Foreskin keratinocyte (primary cell): ENCODE measurements at places on chromosomes 3 and 15.

DNA sequence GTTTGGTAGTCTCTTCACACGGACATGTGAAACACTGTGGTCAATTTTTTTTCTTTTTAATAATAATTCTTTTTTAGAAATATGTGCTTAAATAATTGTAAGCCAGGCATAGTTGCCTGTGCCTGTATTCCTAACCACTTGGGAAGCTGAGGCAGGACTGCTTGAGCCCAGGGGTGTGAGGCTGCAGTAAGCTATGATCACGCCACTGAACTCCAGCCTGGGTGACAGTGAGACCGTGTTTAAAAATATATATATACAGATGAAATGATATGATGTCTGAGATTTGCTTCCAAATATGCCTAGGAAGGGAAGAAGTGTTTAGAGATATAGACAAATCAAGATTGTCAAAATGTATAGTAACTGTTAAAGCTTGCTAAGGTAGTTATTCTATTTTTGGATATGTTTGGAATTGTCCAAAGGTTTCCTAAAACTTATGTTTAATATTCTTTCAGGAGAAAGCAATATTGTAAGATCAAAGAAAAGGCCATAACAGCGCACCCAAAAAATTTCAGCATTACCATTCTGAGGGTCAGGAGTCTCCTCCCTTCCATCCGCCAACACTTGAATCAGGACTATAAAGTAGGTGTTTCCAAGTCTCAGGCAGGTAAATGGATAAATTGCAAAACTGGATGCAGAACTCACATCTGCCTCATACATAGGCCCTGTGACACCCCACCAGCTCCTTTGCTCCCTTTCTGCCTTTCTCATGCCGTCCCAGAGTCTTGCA lies 532 bp upstream of the SELENOT start:
- no peak for DNase-seq

- no peak for DNase-seq
Measured at GRCh38 chr3:195773956-195774537, 37.7 kb downstream of the MUC4 start.

DNA sequence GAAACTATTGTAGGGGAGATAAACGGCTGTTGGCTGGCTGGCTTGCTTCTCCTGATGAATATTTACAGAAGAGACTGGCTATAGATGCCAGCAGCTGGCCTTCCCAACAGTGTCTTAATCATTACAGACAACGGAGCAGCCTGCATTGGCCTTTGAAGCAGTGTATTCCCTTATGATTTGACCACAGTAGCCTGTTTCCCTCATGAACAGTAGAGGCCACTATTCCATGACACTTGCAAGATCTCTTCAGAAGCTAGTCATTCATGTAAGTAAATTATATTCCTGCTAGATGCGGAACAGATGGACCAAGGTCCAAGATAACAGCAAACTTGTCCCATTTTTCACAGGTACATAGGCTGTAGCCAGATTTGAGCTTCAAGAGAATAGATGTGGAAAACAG lies 47.3 kb downstream of the TMCO5A start:
- peak; percentile 18 for DNase-seq

GRCh38 chr3:68088216-68088615 lies 433.8 kb upstream of the SUCLG2 start:
- DNase-seq, result no peak

GRCh38 chr3:171099911-171100310 lies 73.4 kb upstream of the SLC2A2 start:
- DNase-seq, result no peak

DNA sequence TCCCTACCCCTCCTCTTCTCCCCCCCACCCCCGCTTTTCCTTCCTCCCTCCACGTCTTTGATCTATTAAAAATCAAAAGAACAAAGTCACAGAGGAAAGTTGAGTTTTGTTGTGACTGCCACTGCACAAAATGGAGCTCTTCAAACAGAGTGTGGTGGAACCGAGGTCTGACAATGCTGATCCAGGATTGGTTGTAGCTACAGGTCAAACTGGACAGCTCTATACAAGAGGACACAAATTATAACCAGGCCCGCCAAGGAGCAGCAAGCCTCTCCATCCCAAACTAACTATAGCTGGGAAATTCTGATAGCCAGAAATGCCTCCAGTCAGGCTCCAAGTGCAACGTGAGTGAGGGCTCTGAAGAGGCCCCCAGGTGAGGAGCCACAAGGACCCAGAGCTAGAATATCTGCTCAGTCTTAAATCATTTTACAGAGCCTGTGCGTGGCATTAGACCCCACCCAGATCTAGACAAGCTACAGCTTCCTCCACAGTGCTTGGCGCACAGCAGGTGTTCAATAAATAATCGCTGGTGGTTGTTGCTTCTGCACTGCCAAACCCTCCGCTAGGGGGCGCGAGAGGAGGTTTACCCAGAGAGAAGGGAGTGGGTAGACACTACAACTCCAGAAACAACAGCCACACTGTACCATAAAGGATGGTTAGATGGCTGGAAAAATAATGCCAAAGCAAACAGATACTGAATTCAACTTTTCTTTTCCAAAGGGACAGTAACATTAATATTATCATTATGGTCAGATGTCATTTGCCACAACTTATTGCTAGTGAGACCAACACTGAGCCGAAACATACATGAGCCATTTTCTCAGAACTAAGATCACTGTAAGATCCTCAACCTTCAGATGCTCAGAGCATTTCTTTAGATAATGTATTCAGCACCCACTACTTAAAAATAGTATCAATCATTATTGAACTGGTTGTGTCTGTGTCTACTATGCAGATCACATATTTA lies 44.6 kb downstream of the ZIC4 start:
- no peak for DNase-seq
